ENCODE measurements at places on chromosomes 4 and X.

DNA sequence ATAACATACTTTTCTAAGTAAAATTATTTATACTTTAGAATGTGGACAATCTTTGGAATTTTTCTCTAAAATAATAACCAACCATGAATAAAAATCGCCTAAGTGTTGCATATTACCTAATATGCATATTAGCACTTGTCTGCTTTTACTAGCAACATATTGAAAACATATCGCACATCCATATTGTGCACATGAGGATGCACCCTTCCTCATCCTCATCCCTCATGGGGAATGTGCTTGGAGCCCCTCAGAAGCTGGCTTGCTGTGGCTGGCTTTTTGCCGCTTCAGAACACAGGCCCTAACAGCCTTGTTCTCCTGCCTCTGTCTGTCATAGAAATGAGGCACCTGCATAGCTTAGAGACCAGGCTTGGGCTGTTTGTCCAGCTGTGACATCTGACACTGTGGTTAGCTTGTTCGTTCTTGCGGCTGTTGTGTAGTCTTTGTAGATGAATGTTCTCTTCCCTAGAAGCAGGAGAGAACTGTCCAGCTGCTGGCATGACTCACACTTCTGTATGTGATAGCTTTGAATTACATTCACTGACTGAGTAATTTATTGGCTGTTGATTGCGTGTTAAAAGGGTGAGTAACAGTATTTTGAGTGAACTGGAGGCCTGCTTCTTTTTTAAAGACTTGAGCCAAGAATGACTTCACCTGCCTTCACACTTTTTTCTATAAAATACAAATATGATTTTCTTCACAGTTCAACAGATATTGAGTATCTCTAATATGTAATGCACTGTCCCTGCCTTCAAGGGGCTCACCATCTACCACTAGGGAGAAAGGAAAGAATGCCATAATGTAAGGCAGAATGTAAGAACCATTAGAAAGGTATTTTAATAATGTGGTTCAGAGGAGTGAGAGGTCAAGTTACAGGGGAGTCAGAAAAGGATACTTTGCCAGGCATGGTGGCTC lies 81.9 kb downstream of the HMGB2 start:
- peak; percentile 93 for DNase-seq

GRCh38 chr4:174138616-174139015 lies 144.9 kb downstream of the FBXO8 start:
- DNase-seq = no peak

DNA sequence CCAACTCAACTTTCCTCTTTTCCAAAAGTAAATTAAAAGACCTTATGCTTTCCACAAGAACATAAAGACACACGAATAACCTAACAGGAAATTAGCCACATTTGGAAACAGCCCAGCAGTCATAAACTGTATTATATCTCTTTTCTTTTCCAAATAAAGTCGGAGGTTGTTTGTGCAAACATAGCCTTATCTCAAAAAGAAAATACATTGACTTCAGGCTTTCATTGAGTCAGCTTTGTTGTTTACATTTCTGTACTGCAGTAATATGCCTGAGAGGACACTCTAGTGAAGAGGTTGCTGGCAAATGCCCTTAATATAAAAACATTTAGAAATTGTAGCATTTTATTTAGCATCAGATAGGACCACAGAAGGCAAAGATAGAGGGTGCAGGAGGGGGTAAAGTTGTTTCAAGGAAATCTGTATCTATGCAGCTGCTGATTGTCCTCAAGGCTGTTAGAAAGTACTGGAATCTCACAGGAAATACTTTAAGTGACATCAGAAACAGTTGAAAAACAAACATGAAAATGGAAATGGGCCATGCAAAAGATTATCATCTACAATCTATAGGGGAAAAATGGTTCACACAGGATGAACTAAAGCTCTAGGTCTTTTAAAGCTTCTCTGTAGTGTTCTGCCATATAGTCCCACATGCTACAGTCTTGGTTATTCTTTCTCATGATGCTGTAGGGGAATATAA lies 14.5 kb downstream of the LNX1 start:
- no peak for DNase-seq

DNA sequence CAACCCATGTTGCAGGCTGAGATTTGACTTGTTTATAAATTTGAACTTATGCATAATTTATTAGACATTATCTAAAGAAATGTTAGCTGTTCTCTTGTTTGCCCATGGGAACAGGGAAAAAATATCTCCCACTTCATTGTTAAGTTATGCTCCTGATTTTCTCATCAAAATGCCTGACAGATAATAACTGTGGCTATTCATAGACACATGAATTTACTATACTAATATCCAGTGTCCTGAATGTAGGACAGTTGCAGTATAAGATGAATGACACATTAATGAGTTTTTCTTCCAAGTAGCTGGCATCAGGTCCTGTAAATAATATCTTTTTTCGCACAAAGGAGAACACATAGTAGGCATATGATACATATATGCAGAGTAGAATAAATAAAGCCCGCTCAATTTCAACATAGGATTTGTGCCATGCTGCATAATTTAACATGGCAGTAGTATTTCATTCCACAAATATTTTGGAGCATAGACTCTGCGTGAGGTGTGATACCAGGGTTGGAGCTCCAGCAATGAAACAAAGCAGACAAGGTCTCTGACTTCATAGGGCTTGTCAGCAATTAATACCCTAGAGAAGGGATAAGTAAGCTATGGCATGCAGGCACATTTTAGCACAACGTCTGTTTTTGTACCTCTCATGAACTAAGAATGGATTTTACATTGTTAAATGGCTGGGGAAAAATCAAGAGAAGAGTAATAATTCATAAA lies 40.4 kb upstream of the DDX53 start:
- DNase-seq = no peak

GRCh38 chrX:74372272-74372671 lies 49.0 kb upstream of the SLC16A2 start:
- DNase-seq = no peak
